Right lung (tissue), 10 donors: ENCODE measurements at places on chromosomes 5 and 9. TPM values are rescaled to one million over a fixed set of nuclear protein-coding genes. Genes with fewer than 3 reads are reported as not detected.

Gene SPATA31C1
- not detected for polyA plus RNA-seq

Gene RMI1
- polyA plus RNA-seq: 10.7 TPM

- DNase-seq: no peak
These were observed 16.8 kb upstream of the PTGES start for GRCh38 chr9:129769669-129770068.

DNA sequence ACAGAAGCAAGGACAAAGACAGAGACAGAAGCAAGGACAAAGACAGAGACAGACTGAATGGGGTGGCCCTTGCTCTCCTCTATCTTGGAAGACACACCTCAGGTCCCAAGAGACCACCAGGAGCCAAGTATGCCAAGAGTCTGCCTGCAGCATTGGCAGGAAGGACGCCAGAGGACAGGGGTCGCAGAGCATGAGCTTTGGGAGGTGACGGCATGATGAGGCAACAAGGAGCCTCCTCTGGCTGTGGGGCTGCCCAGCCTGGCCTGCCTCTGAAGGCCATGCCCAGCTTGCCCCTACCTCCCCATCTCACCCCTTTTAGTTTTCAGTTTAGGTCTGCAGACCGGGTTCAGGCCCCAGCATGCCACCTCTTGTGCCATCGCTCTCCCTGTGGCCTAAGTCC, 17.6 kb downstream of the PDGFRB start:
- no peak for DNase-seq

Gene LECT2
- polyA plus RNA-seq: 0.58 TPM

- no peak for DNase-seq
These were observed 485.9 kb downstream of the PSAT1 start for GRCh38 chr9:78782858-78783257.

- DNase-seq: no peak
These were observed 184.7 kb upstream of the PPP1R26 start for GRCh38 chr9:135294836-135295235.

DNA sequence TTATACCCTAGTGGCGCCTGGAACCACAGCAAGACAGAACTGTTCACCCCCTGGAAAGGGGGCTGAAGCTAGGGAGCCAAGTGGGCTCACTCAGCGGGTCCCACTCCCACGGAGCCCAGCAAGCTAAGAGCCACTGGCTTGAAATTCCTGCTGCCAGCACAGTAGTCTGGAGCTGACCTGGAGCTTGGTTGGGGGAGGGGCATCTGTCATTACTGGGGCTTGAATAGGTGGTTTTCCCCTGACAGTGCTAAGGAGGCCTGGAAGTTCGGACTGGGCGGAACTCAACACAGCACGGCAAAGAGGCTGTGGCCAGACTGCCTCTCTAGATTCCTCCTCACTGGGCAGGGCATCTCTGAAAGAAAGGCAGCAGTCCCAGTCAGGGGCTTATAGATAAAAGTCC, 19.5 kb downstream of the BTNL3 start:
- no peak for DNase-seq

Gene SEMA4D
- polyA plus RNA-seq: 21.4 TPM

DNA sequence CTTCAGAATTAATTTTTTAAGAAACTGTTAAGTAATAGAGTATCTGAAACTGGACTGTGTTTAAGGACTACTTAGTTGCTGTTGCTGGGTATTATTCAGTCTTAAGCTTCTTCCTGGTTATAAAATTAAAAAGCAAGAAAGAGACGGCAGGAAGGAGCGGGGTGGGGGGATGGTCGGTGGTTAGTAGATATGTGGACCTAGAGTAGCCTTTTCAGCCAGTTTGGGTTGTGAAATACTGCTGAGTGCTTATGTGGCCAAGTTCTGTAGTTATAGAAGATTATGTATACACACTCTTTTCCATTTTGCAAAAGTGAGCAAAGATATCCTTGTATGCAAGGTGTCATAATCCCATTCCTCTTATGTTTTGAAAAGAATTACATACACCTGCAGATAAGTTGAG, 28.5 kb downstream of the TRIO start:
- DNase-seq: peak; percentile 56

GRCh38 chr9:69314547-69314946, 10.5 kb upstream of the ENTREP1 start:
- DNase-seq: no peak

DNA sequence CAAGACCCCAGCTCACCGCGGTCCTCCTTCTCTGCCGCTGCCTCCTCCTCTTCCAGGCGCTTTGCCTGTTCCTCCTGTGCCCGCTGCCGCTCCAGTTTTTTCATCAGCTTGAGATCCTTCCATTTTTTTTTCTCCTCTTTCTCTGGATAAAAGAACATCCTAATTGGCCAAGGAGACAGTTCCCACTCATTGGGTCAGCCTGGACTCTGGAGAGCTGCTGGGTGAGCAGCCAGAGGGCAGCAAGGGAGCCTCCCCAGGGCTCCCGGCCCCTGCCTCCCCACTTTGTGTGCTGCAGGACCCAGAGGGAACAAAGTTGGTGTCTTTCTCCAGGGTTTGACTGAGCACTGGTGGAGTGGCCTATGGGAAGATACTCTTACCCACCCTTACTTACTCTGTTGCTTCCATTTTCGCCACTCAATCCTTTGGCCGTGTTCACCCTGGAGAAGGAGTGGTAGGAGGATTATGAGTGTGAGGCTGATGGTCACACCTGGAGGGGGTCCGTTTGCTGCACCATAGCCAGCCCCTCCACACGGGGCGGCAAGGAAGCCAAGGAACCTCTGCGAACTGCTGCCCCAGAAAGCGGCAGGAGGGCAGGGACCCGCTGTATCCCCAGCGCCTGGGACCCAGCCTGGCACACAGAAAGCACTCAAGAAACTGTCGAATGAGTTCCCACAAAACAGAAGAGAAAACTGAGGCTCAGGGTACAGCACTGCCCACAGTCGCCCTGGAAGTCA, 708 bp downstream of the SPOUT1 start:
- DNase-seq: no peak

GRCh38 chr5:2184563-2185540, 302.1 kb upstream of the IRX4 start:
- DNase-seq: peak; percentile 30

DNA sequence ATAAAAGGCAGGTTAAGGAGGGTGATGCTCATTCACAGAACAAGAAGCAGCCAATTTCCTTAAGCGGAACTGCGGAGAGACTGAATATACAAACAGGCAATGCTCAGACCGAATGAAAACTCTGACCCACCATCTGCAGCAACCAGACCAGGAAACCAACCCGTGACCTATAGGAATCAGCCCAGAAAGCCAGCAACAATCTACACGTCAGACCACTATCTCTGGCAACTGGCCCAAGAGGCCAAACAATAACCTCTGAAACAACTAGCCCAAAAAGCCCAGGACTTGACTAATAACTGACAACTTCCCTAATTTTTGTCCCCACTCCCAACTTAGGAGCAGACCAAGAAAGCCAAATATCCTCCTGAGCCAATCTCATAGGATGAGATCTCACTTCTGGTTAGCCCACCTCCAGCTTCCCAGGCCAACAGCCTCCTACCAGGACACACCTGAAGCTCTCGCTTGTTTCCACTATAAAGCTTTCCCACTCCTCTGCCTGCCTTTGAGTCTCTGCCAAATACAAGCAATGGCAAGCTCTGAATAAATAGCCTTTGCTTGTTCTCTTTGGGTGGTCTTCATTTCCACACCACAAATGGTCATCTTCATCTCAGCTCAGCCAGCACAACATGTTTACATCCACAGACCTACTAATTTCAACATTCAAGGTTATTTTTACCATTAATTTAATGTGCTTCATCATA, 168.5 kb downstream of the HSD17B3 start:
- DNase-seq: no peak

- DNase-seq: no peak
These were observed 30.3 kb upstream of the MAST4 start for GRCh38 chr5:66565878-66566277.

GRCh38 chr5:43007911-43008362, 32.2 kb downstream of the ANXA2R start:
- DNase-seq: no peak

DNA sequence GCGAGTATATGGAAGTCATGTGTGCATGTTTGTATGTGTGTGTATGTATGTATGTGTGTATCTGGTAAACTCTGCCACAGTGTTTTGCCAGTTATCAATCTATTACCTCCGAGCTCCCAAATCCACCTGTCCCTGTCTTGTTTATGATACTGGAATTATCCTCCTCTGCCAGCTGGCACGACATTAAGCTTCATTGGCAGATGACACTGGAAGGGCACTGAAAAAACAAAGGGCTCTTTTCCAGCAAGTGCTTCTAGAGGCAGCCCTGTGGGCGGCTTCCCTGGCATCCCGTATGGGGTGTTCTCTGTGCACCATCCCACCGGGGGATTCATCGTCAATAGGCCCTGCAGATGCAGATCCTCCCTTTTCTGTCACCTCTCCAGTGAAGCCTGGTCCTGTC, 221.5 kb downstream of the MSX2 start:
- DNase-seq: no peak

Gene AQP7
- polyA plus RNA-seq: 4.1 TPM
